ENCODE measurements at places on chromosomes 6 and 20. TPM values are rescaled to one million over a fixed set of nuclear protein-coding genes. Genes with fewer than 3 reads are reported as not detected.

The GNAS-AS1 gene
- total RNA-seq = 0.54 TPM

The ID4 gene
- total RNA-seq = 7.4 TPM

DNA sequence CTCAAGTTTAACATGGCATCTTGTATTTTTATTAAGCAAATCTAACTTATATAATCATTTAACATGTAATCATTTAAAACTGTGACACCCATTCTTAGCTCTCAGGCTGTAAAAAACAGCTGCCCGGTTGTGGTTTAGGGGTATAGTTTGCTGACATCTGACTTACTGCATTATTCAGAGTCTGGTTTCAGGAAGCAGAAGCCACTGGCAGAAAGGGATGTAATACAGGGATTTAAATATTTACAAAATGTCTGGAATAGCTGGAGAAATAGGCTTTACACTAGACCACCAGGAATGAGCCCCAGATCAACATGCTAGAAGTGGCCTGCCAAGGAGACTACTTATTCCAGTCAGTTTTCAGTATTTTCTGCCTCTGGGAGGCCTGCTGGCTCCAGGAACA lies 421.1 kb downstream of the CD109 start:
- DNase-seq = no peak

- DNase-seq = no peak
Measured at GRCh38 chr20:58677808-58678207, 14.8 kb upstream of the NPEPL1 start.

Data from mucosa of descending colon (tissue), 3 donors.